AG08396 (cell line): ENCODE measurements at places on chromosomes 13 and 19.

- DNase-seq = peak; percentile 26
Measured at GRCh38 chr13:46831588-46832194, 34.7 kb upstream of the ESD start.

- DNase-seq = no peak
Measured at GRCh38 chr13:110528911-110529310, 32.6 kb downstream of the RAB20 start.

DNA sequence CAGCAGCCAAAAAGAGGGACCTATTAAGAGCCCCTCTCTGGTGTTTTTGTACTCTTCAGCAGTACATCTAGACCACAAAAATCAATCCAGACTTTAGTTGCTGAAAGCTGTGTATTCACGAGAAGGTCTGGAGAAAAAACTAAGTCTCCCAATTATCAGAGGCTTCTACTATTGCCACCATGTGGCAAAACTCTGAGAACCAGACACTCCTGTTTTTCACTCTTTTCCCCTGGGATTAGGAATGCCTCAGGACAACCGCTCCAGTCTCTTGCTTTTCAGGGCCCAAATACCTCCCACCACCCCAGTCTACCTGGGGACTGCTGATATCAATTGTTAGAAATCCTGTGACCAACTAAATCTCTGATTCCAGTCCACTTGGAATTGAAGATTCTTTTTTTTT lies 30.1 kb upstream of the OBI1 start:
- DNase-seq = no peak

DNA sequence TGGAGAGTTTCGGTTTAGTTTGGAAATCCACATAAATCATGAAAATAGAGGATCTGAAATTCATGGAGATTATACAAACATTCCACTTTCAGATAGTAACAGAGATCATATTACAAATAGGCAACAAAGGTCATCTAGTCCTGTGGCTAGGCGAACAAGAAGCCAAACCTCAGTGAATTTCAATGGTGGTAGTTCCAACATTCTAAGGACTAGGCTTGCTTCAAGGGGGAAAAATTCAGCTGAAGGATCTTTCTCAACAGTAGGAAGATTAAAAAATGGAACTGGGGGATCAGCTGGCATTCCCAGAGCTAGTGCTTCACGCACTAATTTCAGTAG lies 47.0 kb downstream of the FOXO1 start:
- no peak for DNase-seq

DNA sequence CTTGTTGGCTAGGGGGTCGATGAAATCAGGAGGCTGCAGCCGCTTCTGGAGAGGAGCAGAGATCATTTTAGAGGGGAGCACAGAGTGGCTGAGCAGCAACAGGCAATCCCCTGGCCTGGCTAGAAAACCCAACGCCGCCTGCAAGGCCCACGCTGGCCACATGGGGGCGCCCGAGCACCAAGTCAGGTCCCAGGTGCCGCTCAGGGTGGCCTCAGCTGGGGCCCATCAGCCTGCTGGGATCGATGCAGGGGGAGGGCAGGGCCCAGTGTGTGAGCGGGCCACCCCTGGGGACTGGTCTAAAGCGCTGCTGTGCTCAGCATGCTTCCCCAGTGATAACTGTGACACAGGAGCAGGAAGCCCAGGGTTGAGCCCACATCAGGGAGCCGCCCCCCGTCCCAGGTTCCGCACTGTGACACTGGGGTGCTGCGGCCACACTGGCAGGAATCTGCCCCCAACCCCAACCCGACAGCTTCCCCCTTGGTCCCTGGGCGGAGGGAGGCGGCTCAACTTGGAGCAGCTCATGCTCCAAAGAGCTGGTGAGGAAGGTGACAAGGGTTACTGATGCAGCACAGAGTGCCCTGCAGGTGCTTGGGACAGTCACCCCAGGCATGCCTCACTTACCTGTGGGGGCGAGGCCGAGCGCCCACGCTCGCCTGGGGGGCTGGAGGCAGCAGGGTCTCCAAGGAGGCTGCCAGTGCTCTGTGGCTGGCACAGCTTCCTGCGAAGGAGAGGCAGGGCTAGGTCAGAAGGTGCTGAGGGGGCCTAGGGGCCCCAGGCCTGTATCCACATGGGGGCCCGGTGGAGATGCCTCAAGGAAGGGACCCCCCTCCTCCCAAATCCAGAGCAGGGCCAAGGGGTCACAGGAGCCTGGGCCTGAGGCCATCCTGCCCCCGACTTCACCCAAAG lies 13.3 kb upstream of the ISYNA1 start:
- DNase-seq = peak; percentile 88

GRCh38 chr13:29452773-29453616 lies 142.5 kb downstream of the SLC7A1 start:
- no peak for DNase-seq

- no peak for DNase-seq
Measured at GRCh38 chr13:78183732-78184131, 265.1 kb upstream of the EDNRB start.

DNA sequence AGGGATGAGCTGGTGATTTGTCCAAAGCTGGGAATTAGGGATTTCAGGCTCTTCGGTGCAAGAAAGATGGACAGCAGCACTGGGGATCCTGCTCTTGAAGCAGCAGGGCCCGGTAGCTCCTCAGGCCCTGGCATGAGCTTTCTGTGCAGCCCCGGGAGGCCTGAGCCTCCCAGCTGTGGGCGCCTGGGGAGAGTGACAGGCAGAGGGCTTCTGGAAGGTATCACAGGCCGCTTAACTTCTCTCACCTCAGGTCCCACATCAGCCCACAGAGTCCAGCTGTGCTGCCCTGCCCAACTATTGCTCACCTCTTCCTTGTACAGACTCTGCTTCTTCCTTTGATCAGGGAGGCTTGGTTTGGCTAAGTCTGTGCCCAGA lies 14.6 kb upstream of the ZNF536 start:
- no peak for DNase-seq

GRCh38 chr19:7516333-7516732 lies 430 bp downstream of the ZNF358 start:
- DNase-seq = peak; percentile 53

DNA sequence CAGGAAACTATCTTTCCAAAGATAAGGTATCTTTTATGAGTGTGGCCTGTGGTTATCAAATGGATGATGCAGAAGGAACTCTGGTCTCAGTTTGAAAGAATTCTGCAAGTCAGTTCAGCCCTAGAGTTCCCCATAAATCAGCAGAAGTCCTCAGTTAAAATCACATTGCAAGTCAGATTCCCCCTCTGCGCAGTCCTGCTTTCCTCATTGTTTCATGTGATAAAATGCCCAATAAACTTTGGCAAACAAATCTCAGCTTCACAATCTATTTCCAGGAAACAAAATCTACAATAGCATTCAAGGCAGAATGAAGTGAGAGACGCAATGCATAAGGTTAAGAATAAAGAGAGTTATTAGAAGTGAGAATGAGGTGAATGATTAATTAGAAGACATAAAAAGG lies 216.3 kb upstream of the KLHL1 start:
- no peak for DNase-seq

GRCh38 chr19:5628919-5629481 lies 6.1 kb downstream of the SAFB start:
- DNase-seq = no peak

- DNase-seq = no peak
Measured at GRCh38 chr19:45311621-45312020, 11.1 kb downstream of the CKM start.

DNA sequence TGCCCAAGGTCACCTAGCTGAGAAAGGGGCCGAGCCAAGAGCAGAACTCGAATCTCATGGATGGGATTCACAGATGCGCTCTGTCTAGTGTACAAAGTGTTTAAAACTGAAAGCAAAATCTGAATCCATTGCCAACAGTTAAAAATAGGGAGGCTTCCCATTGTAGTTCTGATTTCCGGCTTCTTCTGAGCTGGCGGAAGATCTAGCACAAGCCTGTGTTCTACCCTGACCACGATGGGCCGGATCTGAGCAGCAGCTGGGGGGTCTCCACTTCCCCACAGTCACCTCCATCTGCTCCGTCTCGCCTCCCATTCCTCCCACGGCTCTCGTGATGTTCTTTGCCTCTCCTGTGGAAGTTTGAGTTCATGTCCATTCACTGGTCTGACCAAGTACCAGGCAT lies 2.4 kb downstream of the CACNG8 start:
- no peak for DNase-seq

DNA sequence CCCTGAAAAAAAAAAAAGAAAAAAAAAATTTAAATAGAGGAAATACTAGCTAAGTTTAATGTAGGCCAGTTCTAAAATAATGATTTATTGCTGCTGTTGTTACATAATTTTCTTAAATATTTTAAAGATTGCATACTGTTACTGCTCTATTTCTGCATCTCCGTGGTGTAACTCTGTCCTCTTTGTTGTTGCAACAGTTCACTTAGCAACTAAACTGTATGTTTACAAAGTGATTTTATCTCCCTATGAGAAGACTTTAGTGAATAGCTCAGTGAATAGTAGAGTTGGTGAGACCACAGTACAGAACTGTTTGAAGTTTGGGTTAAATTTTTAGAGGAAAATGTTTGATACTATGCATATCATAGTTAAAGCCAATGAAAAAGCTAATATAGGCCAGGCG lies 19.4 kb downstream of the BRCA2 start:
- DNase-seq = no peak

- DNase-seq = peak; percentile 60
Measured at GRCh38 chr13:45055198-45055901, 65.0 kb upstream of the GTF2F2 start.

DNA sequence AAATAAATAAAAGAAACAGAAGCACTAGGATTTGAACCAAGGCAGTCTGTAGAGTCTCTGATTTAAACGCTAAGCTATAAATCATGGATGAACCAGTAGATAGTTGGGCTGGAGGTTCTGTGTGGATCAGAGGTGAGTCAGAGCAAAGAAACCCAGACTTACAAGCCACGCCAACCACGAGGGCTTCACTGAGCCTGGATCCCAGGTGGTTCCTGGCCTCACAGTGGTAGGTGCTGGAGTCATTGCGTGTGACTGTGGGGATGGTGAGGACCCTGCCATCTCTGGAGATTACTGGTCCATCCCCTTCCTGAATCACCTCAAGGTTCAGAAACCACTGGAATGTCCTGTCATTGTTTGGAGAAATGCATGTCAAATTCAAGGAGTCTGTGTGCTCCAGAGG lies 19.3 kb upstream of the CEACAM20 start:
- DNase-seq = no peak

DNA sequence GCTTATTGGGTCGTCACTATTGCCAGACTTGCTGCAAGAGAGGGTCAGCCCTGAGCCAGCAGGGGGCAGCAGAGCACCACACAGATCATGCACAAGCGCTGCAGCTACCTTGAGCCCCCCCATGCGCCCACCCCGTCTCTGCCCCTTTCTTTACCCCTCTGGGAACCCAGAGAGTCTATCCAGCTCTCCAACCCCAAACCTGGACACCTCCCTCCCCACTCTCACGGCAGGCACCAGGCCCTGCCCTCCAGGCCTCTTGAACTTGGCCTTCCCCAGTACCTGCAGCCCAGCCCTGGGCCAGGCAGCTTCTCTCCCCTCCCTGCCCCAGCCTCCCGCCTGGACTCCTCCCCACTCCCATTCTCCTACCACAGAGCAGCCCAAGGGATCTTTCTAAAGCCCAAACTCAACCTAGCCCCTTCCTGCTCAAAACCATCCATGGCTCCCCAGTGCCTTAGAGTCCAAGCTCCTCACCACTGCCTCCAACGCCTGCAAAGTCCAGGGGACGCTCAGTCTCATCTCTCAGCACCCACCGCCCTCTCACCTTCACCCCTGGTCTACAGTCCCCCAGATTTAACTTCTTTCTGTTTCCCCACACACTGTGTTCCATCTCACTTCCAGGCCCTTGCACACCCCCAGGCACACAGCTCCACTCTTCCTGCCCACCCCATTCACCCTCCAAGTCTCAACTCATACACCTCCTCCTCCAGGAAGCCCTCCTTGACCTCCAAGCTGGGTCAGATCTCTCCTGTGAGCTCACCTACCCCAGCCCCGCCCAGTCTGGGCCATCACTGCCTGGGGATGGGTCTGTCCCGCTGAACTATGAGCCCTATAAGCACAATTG lies 9.4 kb upstream of the CEACAM16 start:
- DNase-seq = peak; percentile 69

GRCh38 chr13:91572439-91572838 lies 174.0 kb downstream of the GPC5 start:
- no peak for DNase-seq

DNA sequence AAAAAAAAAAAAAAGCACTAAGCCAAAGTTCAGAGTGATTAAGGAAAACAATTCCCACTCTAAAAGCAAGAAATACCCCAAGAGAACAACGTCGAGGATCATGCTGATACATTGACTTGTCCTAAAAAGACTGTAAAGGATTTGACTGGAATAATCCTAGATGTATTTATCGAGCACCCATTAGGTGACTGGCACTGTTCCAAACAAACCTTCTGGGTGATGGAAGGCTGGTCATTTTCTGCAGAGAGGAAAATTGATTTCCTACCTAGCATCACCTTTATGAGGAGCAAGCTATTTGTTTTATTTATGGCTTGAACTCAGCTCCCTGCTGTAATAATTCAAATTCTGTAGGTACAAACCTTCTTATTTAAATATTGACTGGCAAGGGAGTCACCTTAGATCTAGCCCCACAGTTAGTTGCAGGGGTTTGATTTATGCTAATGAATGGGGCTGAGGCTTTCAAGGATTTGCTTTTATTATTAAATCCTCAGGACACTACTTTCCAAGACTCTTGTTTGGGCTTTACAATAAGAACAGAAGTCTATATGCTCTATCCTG lies 471.0 kb downstream of the OLFM4 start:
- DNase-seq = no peak

- DNase-seq = no peak
Measured at GRCh38 chr19:37986048-37986750, 79.2 kb downstream of the SIPA1L3 start.

GRCh38 chr19:31817971-31818797 lies 468.9 kb upstream of the TSHZ3 start:
- no peak for DNase-seq

DNA sequence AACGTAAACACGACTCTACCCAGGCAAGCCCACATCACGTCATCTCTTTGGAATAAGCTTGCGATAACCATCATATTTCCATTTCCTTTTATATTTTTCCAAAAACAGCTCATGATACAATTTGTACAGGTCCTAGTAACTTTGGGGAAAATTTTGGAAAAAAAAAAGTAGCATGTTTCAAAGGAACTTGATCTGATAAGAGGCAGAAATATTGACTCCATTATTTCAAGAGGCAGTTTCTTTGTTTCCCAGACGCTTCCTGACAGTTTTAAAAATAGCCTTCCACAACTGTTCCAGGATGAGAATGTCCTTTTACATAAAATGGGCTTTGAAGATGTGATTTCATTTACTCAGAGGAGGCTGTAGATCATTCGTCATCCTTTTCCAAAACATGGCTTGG lies 23.1 kb downstream of the KLF2 start:
- DNase-seq = no peak

GRCh38 chr13:100100115-100100879 lies 11.4 kb downstream of the PCCA start:
- DNase-seq = peak; percentile 50

- no peak for DNase-seq
Measured at GRCh38 chr13:30235216-30235615, 72.1 kb downstream of the KATNAL1 start.
